ENCODE measurements at places on chromosomes 2 and 18.

DNA sequence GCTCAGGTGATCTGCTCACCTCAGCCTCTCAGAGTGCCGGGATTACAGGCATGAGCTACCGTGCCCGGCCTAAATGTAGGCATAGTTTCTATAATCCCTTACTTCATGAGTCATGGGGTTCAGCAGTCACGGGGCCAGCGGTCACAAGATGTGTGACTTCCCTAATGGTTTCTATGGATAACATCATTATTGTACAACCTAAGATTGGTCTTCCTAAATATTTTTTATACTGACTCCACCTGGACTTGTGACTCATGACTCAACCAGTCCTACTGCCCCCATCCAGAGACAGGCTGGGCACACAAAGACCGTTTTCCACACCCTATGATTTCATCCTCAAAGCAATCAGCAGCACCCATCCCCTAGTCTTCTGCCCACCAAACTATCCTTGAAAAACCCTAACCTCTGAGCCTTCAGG lies 15.9 kb downstream of the FAM210A start:
- no peak for DNase-seq

DNA sequence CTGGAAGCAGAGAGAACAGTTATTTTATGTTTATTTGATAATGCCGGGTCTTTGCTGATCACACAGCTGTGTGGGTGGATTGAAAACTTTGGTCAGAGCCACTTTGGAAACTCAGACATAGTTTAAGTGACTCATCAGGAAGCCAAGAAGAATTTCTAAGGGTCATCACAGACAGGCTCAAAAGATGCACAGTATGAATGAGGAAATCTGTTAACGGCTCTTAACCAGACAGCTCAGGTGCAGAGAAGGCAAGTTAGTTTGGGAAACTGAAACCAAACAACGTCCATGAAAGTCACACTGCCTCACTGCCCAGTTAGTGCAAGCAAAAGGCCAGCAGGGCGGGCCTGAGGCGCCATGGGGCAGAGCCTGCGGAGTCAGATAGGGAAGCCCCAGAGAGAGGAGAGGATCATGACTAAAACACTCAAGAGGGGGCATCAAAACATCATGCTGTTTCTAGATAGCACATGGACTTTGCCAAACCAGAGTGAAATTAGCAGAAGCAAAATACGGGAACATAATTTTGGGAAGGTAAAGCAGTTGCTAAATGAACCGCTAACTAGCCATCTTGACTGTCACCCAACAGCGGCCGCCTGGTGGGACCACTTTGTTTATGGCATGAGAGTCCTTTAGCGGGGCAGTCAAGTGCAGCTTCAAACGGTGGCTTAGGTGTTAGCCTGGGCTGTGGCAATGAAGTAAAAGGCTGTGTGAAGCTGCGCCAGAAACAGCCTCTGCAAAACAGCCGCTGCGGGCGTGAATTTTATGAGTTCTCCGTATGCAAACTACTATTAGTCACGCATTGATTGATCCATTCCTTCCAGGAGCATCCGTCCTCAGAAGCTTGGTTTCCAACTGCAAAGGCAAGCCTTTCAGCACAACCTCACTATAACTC lies 101.2 kb downstream of the KCTD18 start:
- DNase-seq = peak; percentile 59

DNA sequence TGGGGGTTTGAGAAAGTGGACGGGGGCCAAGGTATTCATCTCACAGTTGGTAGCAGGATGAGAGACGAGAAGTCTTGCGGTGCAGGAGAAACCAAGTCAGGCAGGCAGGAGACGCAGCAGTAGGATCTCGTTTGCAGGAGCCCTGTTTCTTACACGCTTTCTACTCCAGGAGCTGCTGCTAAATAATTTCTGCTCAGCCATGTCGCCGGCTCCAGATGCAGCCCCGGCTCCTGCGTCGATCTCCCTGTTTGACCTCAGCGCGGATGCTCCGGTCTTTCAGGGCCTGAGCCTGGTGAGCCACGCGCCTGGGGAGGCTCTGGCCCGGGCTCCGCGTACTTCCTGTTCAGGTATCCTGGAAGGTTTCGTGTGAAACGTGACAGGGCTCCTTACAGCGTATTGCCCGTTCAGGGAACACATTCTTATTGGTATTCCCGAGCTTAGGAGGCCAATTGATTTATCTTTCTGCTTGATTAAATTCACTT lies 494 bp downstream of the ANKZF1 start:
- no peak for DNase-seq

DNA sequence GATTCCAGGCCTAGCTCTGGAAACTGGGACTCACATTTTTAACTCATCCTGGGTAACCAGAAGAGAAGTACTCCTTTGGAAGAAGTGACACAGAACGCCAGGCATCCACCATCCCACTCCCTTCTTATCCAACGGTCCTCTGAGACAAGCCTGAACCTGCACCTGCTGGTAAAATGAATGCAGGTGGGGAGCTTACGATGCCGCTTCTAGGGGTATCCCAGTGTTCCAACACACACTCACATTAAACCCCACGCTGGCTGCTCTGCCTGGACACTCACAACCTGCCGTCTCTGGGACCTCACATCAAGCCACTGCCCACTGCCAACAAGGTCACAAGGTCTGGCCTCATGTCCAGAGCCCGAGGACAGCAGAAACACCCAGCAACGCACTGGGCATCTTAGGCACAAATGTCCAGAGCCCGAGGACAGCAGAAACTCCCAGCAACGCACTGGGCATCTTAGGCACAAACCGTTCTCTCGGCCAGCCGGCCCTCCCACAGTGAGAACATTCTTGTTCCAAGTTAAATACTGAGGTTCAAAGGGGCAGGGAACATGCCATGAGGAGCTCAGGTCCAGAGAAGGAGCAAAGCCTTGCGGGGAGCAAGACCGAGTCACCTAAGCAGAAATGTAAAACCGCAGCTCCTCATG lies 9.9 kb downstream of the SLC66A2 start:
- DNase-seq = no peak

DNA sequence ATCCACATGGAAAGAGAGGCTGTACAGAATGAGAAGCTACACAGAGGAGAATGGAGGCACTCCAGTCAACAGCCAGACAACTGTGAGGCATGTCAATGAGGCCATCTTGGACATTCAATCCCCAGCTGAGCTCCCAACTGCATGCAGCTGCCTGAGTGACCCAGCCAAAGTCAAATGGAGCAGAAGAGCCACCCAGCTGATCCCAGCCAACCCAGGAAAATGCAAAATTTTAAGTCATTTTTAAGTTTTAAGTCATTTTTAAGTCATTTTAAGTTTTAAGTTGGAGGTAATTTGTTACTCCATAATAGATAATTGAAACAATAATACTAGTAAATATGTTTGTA lies 63.6 kb downstream of the RBMS1 start:
- DNase-seq = no peak

DNA sequence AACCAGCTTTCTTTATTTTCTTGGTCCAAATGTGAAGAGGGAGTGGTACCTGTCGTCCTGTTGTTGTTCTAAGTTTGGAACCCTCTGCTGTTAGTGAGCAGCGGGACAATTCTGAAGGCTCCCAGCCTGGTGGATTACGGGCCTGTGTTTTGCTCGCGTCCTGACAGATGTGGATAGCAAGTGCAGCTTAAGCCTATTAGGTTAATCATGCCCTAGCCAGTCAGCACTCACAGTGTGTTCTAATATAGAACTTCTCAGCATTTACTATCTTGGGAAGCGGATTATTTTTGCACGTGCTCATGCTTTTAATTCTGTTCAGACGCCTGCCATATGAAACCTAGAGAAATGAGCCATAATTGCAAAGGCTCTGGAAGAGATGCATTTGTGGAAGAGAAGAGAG lies at the start of gene PCARE:
Gene PCARE (minus strand): TSS at position 113 of the 400 bp plus-strand sequence. CDS start 262 bp downstream, outside the sequence.
- no peak for DNase-seq

- no peak for DNase-seq
Observed at GRCh38 chr2:181255651-181256050, 201.5 kb upstream of the ITGA4 start.

- DNase-seq = peak; percentile 27
Observed at GRCh38 chr2:182650704-182651103, 65.4 kb upstream of the DNAJC10 start.

DNA sequence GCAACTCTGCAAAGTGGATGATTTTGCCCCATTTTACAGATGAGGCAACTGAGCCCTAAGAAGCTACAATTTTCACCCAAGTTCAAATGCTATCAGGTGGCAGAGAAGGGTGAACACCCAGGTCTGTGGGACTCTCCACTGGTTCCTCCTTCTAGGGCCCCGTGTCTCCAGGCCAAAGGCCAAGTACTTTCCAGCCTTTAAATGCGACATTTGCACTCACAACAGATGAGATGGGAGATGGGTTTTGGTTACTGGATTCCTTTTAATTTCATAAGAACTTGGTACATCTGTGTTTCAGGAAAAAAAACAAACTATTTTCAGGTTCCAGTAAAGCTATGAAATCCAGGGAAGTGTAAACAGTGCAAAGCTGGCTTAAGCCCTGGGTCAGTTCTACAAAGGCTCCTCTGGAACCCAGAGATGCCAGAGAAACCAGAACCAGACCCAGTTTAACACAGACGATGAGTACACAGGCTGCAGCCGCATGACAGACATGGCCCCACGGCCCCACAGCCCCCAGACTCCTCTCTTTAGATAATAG lies 361.7 kb downstream of the ANAPC1 start:
- peak; percentile 33 for DNase-seq

- DNase-seq = no peak
Observed at GRCh38 chr18:72542984-72543356, 1.2 kb downstream of the CBLN2 start.

DNA sequence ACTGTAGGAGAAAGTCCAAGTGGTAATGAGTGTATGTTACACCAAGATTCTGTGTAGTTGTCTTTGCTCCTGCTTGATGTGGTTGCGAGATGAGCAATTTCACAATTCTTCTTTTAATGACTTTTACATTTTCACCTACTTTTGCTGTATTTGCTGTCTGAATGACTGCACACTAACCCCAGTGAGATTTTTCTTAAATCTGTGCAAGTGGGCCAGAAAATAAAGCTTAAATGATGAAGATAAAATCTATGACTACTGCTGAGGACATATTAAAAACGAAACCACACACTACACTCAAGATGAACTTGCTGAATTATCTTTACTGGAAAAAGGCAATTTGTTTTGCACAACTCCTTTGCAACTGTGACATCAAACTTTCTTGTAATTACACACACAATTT lies 4.1 kb downstream of the LDAH start:
- no peak for DNase-seq

- DNase-seq = no peak
Observed at GRCh38 chr2:219517954-219518778, 3.9 kb downstream of the ASIC4 start.

- DNase-seq = no peak
Observed at GRCh38 chr2:122388208-122388607, 632.8 kb downstream of the TSN start.

- DNase-seq = no peak
Observed at GRCh38 chr18:11572201-11572600, 37.2 kb upstream of the SLC35G4 start.

GRCh38 chr2:161980976-161981375 lies 93.0 kb downstream of the DPP4 start:
- no peak for DNase-seq

GRCh38 chr2:24926602-24927252 lies 6.7 kb upstream of the ADCY3 start:
- no peak for DNase-seq

- DNase-seq = no peak
Observed at GRCh38 chr2:180763263-180763989, 217.0 kb upstream of the UBE2E3 start.

GRCh38 chr2:176445956-176446355 lies 176.7 kb downstream of the MTX2 start:
- DNase-seq = peak; percentile 39

DNA sequence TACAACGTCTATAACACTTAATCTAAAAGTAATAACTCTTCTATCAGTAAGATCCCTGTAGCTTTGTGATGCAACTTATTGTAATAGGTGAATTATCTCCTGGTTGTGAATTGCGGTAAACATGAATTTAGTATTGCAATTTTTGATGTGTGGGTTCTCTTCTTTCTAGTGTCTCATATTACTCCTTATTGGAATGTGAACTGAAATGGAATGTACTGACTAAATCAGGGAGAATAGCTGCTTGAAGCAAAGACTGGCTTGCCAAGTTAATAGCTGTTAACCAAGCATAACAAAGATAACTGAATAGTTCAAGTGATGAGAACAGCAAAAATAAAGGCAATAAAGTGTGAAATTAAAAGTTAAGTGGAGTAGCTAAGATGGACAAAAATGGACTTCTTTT lies 60.5 kb upstream of the TFPI start:
- DNase-seq = no peak

- no peak for DNase-seq
Observed at GRCh38 chr18:26777351-26778053, 88.0 kb downstream of the AQP4 start.
